ENCODE measurements at places on chromosomes 7 and 10.
A peak's percentile ranks its signal among the peaks of the same experiment; 100 is the strongest.

DNA sequence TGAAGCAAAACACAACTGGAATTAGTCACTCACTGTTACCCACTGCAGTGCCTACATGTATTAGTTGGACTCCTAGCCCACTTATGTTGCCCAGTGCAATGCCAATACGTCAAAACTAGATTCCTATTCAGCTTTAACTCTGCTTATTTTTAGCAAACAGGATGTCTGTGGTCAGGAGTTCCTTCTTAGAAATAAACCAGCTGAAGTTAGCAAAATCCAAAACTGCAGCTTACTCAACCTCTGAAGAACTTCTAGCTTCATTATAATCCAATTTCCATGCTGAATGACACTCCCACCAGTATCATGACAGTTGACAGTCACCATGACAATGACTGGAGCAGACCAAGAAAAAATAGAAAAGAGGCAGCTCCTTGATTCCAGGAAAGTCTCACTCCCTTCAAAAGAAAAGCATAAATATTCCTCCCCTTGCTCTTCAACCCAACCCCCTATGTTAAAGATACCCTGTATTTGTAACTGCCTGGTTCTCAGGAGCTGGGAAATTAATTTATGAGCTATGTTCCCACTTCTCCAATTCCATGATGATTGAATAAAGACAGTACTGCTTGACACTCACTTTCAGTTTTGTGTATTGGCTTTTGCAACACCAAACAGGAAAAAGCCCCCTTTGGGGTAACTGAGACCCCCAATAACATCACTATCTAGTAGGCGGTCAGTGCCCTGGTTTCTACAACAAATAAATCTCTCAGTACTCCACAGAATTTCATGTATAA is 327.4 kb downstream of the SORCS1 start:
- no peak for DNase-seq

GRCh38 chr10:51386248-51386885 is 312.1 kb downstream of the PRKG1 start:
- DNase-seq: no peak

- peak; percentile 36 for DNase-seq
These were observed 119.5 kb downstream of the TRRAP start for GRCh38 chr7:98997846-98998245.

- DNase-seq: no peak
These were observed 223.1 kb downstream of the REEP3 start for GRCh38 chr10:63744060-63744941.

DNA sequence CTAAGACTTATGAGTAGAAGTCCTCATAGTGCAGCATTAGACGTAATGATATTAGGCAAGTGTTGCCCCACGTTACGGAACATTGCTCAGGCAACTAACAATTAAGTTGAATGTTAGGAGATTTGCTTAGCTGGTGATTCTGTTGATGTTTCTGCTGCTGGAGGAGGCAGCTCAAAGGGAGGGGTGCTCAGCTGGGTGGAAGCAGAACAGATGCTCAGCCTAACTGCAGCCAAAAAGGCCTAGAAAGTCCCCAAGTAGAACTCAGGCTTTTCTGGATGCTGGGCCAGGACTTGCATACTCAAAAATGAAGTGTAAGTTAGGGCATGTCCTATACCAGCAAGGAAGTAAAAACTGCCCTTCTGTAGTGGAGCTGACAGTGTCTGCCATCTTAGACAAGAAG is 201.4 kb downstream of the ADRA2A start:
- DNase-seq: no peak

- no peak for DNase-seq
These were observed 25.8 kb upstream of the PIP4K2A start for GRCh38 chr10:22740180-22740579.

- no peak for DNase-seq
These were observed 808 bp downstream of the C10orf71 start for GRCh38 chr10:49299816-49300139.

- peak; percentile 37 for DNase-seq
These were observed 5.2 kb downstream of the RBP3 start for GRCh38 chr10:47353351-47353750.

DNA sequence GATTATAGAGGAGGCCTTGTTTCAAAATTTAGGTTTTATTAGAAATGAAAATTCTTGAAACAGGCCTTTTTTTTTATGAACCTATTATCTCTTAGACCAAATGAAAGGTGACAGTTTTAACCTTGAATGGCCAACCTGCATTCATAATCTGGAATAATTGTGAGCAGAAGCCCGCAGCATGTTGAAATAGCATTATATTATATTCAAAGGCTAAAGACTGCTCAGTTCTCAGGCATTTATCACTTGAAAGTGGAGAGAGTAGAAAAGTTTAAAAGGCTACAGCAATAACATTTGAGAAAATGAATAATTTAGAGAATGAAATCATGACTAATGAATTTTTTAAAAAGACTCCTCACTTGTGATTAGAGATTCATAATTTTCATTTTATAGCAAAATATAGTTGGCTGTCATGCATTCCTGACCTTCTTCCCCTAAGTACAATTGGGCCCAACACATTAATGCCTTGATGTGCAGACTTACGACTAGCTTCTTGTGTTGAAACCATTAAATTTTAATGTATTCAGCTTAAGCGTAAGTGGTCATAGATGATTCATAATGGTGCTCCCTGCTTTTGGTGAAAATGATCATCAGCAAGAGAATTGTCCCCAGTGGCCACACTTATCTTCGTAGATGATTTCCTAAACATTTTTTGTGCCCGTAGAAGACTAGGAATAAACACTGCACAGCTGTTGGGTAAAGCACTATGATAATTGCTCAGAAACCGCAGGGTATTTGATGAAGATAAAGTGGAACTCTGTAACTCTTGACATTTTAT is 346.6 kb upstream of the BMPER start:
- DNase-seq: no peak

DNA sequence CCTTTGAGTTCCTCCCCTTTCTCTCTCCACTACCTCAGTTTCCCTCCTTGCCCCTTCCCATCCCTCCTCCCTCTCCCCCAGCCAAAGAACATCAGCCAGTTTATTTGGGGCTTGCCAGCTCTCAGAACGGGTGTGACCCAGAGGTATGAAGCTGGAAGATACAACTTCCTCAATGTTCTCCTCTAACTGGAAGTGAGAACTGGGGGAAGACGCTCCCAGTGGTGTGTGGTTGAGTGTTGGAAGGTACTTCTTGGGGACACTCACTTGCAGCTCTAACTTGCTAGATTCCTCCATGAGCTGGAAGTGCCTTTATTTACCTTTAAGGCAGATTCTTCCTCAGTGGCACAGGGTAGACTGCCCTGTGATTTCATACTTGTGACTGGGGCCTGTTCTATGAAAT is 110.5 kb upstream of the HABP2 start:
- peak; percentile 23 for DNase-seq

- DNase-seq: no peak
These were observed 568.0 kb downstream of the ZWINT start for GRCh38 chr10:55793024-55793423.

GRCh38 chr7:17966706-17967105 is 26.4 kb upstream of the SNX13 start:
- no peak for DNase-seq

DNA sequence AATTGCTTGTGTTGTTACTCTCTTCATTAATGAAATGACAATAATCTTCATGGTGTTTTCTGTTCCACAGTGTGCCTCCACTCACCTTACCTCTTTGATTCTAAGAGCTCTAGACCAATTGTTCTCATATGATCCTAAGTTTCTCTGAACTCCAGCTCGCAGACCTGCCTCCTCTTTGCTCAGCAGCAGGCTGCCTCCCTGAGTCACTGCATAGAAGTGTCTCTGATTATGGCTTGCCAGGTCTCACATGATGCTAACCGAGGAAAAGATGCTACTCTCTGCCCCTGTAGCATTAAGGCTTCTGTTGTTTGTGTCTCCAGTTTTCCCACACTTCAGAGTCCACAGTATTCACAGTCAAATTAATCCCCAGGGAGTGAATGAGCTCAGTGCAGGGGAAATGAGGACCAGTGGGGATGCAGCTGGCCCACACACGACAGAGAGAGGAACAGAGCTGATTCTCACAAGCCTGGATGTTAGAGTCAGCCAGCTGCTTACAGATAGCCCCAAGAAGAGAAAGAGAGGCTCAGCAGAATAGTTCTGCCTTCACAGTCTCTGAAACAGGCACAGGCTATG is 145.9 kb upstream of the EGR2 start:
- DNase-seq: no peak

- DNase-seq: no peak
These were observed 266.9 kb downstream of the USP6NL start for GRCh38 chr10:11344550-11344949.

GRCh38 chr10:127905848-127906261 is 1.0 kb upstream of the PTPRE start:
- DNase-seq: no peak

DNA sequence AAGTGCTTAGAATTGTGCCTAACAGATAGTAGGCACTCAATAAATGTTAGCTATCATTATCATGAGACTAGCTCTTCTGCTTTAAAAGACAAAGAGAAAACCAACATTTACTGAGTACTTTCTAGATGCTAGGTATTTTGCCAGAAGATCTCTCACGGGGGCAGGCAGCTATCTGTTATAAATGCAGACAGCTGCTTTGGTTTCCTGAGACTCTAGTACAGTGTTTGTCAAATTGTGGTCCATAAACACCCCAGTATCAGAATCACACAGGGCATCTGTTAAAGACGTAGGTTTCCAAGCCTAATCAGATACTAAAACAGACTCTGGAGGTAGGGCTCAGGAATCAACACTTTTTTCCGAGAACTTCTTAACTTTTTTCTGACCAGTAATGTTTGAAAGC is 13.9 kb downstream of the FAM133B start:
- no peak for DNase-seq

DNA sequence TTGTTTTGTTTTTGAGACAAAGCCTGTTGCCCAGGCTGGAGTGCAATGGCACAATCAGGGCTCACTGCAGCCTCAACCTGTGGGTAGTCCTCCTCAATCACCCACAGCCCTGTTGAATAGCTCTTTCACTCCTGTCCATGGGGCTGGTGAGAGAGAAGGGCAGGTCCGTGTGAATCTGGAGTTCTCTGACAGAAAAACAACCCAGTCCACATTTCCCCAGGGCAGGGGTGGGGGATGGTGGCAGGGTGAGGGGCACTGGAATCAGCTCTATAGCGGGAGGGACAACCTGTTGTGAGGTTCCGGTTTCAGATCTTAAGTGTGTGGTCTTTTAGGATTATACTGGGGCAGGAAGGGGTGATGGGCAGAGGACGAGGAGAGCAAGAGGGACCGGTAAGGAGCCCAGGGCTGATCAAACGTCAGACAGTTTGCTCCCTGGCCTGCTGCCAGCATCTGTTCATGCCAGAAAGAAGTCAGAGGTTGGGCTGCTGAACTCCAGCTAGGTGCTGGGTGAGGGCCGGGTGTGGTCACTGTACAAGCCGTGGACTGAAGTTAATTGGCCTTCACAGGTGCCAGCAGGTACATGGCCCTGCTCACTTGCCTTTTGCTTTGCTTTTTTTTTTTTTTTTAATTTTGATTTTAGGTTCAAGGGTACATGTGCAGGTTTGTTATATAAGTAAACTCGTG is 33.2 kb upstream of the MKRN1 start:
- no peak for DNase-seq

GRCh38 chr7:102830197-102830596 is 81.4 kb downstream of the FAM185A start:
- DNase-seq: no peak

GRCh38 chr7:30163231-30163894 is 28.6 kb downstream of the MTURN start:
- no peak for DNase-seq

GRCh38 chr7:140885735-140886334 is 38.9 kb downstream of the BRAF start:
- DNase-seq: no peak

DNA sequence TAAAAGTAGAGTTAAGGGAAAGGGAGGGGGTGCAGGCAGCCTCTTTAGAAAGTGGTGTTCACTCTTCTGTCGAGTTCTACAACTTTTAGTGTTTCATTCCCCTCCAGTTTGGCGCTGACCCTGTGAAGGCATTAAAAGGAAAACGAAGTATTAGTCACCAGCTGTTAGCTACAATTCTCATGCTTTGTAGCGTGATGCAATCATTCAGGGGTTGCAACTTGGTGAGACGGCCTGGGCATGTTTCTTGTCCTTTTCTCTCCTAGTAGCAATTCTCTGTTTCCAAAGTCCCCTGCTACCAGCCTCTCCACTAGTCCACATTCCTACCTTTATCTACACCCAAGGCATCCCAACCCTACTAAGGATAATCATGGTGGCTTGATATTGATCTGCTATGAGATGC is 33.7 kb upstream of the DGKI start:
- DNase-seq: no peak

DNA sequence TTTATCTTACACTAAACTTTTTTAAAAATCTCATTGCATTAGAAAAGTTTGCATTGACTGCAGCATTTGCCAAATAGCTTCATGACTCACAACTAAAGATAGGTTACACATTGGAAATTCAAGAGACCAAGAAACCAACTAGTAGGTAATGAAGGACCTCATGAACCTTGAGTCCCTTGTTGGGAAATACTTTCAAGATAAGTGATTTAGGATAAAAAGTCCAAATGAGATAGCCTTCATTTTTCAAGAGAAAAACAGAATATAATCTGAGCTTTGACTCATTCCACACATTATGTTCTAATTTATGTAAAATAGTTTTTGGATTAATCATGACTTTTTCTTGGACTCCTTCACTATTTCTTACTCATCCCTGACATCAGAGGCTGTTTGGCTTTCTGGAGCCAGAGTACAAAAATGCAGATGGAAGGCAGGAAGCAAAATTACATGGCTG is 13.1 kb upstream of the LIPF start:
- DNase-seq: no peak

GRCh38 chr7:332646-333392 is 42.8 kb downstream of the FOXL3 start:
- DNase-seq: peak; percentile 82

DNA sequence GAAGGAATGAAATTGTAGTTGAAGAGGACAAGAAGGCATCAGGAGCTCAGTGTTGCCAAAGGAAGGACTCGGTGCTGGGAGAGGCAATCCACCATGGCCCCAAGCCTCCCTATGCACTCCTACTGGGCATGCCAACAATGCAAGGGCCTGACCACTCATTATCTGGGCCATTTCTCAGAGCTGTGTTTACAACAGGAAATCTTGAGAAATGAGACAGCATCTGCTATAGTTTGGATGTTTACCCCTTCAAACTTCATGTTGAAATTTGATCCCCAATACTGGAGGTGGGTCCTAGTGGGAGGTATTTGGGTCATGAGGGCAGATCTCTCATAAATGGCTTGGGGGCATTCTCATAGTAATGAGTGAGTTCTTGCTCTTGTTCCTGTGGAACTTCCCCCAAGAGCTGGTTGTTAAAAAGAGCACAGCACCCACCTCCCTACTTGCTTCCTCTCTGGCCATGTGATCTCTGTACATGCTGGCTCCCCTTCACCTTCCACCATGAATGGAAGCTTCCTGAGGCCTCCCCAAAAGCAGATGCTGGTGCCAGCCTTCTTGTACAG is 50.8 kb upstream of the AOAH start:
- DNase-seq: no peak

GRCh38 chr10:132520177-132520811 is 17.3 kb upstream of the INPP5A start:
- DNase-seq: peak; percentile 85

Measured in left forelimb (tissue), 1 donor.